Sciatic nerve (tissue), 2 donors: ENCODE measurements at places on chromosomes 1 and 21. TPM values are rescaled to one million over a fixed set of nuclear protein-coding genes. Genes with fewer than 3 reads are reported as not detected.

GRCh38 chr1:78222225-78222959, 176.6 kb downstream of the GIPC2 start:
- no peak for DNase-seq

The CHI3L1 gene
- total RNA-seq, result 37.0 TPM

DNA sequence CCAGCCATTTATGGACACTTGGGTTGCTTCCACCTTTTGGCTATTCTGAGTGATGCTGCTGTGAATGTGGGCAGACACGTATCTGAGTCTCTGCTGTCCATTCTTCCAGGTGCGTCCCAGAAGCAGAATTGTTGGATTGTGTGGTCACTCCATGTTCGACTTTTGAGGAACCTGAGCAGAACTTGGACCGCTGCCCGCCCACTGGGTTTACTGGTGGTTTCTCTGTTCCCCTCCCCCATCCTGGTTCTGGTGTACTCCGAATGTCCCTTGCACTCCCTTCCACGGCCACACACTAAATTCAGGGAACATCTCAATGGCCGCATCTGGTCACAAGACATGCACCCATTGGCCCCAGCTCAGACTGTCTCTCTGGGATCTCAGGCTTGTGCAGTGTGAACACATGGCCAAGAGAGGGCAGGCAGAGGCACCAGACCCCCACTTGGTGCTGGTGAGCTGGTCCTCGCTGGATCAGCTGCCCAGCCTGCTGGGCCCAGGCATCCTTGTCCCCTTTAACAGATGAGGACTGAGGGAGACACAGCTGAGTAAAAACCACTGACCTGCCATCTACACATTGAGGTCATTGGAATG, 565.1 kb downstream of the NPHP4 start:
- no peak for DNase-seq

GRCh38 chr1:12561121-12561520, 56.9 kb downstream of the DHRS3 start:
- DNase-seq, result no peak

DNA sequence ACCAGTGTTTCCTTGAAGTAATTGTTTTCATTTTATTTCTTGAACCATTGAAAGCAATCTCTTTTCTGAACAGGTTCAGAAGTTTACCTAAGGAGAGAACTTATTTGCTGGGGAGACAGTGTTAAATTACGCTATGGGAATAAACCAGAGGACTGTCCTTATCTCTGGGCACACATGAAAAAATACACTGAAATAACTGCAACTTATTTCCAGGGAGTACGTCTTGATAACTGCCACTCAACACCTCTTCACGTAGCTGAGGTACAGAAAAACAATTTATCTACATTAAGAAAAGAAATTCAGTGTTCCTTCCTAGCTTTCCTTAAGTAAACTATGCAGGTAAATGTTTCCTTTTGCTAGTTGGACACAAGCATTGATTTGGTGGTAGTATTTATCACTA, 27.4 kb downstream of the AGL start:
- DNase-seq, result no peak

The EPHA10 gene
- 1.6 TPM for total RNA-seq

DNA sequence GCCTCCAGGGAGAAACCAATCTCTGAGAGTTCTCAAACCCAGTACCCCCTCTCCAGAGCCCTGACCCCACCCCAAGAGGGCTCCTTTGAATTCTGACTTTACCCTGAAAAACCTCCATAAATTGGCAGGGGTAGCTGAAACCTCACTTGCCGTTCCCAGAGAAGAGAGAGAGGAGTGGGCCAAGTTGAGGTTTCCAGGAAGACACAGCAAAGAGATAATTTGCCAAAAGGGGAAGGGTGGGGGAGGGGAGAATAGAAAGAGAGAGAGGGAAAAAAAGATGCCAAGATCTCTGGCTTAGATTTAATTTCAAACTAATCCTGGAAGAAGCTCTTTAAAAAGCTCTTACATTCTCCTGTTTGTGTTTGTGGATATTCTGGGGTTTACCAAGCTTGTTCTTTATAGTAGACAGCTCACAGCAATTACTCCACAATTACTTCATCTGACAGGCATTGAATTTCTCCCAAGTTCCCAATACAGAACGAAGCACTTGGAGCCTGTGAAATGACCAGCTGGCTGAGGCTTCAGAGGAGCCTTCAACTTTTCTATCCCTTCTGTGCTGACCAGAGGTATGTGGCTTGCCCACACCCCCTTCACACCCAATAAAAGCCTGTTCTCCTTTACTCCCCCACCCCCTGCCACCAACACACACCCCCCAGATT, 1.1 kb upstream of the GRHL3 start:
- DNase-seq, result no peak

The ADAMTSL4 gene
- 70.2 TPM for total RNA-seq

- DNase-seq, result no peak
Observed at GRCh38 chr21:45093035-45093532, 18.7 kb downstream of the ADARB1 start.

The THAP3 gene
- total RNA-seq, result 20.4 TPM

The CNR2 gene
- total RNA-seq, result 0.09 TPM

The ZNF683 gene
- total RNA-seq, result 0.31 TPM

The PAPPA2 gene
- total RNA-seq, result 1.6 TPM

DNA sequence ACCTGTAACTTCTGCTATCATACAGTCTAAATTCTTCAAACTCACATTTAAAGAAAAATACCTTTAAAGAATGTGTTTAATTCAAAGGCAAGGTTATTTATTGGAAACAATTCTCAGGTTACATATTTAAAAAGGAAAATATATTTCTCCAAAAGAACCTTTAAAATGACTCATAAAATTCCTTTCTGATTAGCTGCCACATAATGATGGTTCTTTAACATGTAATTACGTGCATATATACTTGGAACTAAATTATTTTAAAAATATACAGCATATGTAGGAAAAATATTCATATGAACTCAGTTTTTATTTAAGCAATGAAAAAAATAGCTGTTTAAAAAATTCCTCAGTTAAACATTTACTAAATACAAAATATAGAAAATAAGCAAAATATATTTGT, 173.6 kb downstream of the COP1 start:
- DNase-seq, result no peak

The HPCA gene
- total RNA-seq, result 0.27 TPM

The SHISAL2A gene
- 1.3 TPM for total RNA-seq

DNA sequence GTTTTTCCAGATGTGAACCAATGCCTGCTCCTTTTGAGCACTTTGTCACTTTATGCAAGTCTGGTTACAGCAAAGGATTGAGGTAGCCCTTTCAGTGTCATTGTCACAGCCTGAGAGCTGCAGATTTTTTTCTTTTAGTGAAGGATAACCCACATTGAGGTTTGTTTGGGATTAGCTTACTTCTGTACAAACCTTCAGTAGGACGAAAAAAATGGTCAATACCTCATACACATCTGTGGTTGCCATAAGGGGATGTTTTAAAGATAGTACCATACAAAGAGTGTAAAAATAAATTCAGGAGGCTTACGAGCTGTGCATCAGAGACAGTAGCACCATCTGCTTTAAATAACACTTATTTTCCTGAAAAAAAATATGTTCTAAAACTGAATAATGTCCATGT, 566.0 kb downstream of the AJAP1 start:
- no peak for DNase-seq

GRCh38 chr1:233253832-233254331, 41.6 kb downstream of the PCNX2 start:
- no peak for DNase-seq

The S100A7 gene
- 0.85 TPM for total RNA-seq

The DIO1 gene
- not detected for total RNA-seq

GRCh38 chr1:6471970-6472368, 6.0 kb upstream of the TNFRSF25 start:
- no peak for DNase-seq

GRCh38 chr1:15424146-15424667, 14.0 kb upstream of the CTRC start:
- DNase-seq, result no peak

The PRELP gene
- 200 TPM for total RNA-seq

GRCh38 chr1:61207416-61207815, 125.1 kb downstream of the NFIA start:
- DNase-seq, result no peak

The RXFP4 gene
- total RNA-seq, result not detected

DNA sequence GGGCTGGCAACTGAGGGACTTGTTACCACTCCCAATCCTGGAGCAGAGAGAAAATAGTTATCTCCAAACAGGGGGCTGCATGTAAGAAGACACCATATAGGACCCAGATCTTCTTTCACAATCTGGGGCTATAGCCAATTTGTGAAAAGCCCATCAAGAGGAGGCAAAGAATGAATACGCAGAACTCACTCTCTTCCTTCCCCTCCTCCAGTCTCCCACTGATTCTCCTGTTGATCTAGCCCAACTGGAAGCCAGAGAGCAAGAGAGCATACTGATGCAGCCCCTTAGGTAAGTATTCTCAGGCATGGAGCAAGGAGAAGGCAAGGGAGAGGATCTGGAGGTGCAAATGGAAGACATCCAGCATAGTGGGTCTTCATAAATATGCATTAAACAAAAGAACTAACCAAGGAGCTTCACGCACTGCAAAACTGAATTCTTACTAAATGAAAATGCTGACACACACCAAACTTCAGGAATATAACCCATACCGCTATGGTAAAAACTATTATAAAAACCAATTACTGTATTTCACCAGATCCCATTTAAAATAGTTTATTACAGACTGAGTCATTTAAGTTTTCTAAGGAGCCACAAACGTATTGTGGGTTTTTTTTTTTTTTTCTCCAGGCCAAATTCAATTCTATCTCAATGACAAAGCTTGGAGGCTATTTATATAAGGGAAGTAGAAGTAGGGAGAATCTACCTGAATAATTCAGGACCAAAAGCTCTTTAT, 15.5 kb upstream of the HMGB4 start:
- DNase-seq, result no peak

DNA sequence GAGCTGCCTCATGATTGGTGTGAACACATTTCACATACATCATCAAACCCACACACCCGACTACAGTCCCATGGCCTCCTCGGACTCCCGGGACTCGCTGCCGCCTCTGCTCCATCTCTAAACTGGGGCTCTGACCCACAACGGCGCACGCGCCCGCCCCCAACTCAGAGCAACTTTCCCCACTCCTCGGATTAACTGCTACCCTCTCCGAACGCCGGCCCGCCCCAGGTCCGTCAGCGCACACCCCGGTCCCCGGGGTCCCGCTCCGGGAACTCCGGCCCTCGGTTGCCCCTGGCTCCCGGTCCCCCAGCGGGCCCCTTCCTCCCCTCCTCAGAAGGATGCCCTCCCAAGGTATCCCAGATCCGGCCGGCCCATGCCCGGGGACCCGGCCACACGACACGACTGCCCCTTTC, 740 bp downstream of the DSTYK start:
- DNase-seq, result peak; percentile 69

DNA sequence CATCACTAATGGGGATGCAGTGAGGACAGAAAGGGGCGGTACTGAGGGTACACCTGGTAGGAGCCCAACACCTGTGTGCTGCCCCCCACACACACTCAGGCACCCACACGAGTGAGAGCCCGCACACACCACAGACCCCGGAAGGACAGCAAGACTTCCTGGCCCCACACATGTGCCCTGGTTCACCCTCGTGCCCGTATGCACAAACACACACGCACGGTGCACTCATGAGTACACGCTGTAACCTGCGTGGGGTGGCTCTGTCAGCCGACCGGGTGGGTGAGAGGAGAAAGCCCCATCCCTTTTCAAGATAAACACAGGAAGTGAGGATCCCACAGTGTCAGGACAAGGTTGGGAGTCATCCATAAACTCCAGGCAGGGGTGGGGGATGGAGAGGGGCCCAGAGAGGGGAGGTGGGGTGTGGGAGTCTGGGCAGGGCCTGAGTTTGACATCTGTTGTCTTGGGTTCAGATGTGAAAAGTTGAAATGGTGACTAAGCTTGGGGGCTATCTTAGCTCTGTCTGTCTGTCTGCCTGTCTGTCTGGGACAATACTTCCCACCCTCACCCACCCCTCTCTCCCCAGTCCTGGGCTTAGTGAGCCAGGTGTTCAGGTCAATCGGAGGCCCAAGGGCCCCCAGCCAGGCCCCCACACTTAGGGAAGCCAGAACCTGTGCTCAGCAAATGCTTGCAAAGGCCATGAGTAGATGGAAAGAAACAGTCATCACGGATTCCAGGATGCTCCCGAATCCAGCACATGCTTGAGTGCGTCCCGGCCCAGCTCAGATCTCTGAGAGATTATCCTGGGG, 119.8 kb upstream of the ZBTB40 start:
- no peak for DNase-seq

- no peak for DNase-seq
Observed at GRCh38 chr1:216910081-216910840, 187.0 kb upstream of the ESRRG start.

The RHOU gene
- 21.8 TPM for total RNA-seq

- DNase-seq, result no peak
Observed at GRCh38 chr1:211247921-211248320, 11.2 kb upstream of the RCOR3 start.

GRCh38 chr21:46651121-46651520, 15.6 kb downstream of the PRMT2 start:
- no peak for DNase-seq

The KRTAP13-2 gene
- not detected for total RNA-seq

DNA sequence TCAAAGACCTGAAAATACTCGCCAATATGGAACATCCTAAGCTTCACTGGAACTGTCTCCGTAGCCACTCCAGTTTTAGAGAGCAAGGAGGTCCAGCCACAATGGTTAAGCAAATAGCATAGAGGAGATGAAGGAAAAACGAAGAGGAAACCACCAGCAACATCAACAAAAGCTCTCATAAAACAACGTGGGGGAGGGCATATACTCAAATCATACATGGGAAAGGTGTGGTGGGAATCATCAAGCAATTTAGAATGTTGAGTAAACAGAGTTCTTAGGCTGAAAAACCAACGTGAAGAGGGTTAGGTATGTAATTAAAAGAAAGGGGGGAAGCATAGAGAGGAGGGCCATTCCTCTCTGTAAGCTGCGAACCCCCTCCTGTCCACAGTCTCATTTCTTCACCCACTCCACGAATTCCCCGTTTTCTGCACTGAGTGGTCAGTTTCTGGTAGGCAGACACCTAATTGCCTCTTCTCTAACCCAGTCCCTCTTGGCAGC, 1.0 kb downstream of the TMEM59 start:
- no peak for DNase-seq

The SLC1A7 gene
- 0.89 TPM for total RNA-seq

The POU3F1 gene
- 19.1 TPM for total RNA-seq

DNA sequence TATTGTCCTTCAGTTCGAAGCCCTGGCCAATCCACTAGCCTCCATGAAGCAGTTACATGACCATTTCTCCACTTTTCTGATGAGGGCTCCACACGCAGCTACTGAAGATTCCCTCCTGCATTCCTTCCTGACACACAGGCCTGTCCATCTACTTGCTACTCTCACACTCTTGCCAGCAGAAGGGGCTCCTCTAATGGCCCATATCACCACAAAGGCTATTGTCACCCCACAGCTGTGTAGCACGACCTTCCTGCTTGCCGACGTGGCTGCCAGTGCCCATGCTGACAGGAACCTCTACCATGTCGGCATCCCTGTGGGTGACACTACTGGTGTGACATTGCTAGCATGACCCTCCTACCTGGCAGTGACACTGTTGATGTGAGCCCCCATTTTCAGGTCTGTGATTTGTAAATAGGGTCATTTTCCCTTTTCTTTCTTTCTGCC, 1528.6 kb upstream of the TPTE start:
- DNase-seq, result no peak

GRCh38 chr1:182331387-182331786, 60.2 kb downstream of the GLUL start:
- DNase-seq, result no peak

GRCh38 chr1:70465911-70466310, 54.8 kb downstream of the CTH start:
- DNase-seq, result no peak
